ENCODE measurements at places on chromosomes 3 and 15.

- no peak for DNase-seq
Observed at GRCh38 chr15:65626856-65627255, 5.1 kb downstream of the SLC24A1 start.

GRCh38 chr3:51955893-51956770 lies 951 bp downstream of the GPR62 start:
- peak; percentile 87 for DNase-seq

DNA sequence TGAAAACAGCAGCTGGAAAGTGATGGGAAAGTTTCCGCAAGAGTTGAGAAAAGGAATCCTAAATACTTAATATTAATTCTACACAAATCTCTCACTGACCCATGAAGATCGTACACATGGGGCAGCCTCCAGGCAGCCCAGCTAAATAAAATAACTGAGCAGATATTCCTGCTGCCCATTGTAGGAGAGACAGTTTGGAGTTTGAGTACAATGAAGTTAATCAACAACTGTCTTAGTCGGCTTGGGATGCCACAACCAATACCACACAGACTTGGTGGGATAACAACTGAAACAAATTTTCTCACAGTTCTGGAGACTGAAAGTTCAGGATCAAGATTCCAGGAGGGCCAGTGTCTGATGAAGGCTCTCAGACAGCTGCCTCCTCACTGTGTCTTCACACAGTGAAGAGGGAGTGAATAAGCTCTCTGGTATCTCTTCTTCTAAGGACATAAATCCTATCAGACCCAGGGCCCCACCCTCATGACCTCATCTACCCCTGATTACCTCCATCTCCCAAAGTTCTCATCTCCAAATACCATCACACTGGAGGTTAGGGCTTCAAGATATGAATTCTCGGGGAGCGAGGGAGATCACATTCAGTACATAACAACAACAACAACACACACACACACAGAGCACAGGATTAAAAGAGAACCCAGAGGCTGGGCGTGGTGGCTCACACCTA lies 9.7 kb downstream of the TRPM7 start:
- peak; percentile 78 for DNase-seq

DNA sequence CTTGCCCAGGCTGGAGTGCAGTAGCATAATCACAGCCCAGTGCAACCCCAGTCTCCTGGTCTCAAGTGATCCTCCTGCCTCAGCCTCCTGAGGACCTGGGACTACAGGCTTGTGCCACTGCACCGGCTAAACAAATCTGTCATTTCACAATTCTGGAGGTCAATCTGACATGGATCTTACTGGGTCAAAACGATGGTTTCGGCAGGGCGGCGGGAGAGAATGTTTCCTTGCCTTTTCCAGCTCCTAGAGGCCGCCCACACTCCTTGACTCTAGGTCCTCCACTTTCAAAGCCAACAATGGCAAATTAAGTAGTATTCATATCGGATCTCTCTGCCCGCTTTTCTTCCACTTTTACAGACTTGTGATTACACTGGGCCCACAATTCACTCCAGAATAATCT lies 14.8 kb downstream of the ATP10A start:
- no peak for DNase-seq

DNA sequence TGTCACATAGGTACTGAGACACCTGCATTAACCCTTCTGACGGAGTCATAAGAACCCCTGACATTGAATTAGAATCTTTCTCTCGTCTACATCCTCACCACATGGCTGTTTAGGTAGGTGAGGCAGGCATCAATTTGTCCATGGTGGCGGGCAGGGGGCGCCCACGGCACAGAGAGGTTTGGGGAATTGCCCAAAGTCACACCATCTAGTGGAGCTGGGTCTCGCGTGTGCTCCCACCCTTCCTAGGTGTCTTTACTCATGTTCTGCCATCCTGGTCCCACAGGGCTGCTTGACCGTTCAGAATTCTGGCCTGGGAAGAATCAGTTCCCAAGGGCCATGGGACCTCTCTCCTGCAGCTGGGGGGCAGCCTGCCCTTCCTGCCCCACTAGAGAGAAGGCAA lies 14.7 kb upstream of the DLL4 start:
- DNase-seq = no peak

GRCh38 chr3:76554707-76555106 lies 485.2 kb upstream of the ROBO2 start:
- no peak for DNase-seq

DNA sequence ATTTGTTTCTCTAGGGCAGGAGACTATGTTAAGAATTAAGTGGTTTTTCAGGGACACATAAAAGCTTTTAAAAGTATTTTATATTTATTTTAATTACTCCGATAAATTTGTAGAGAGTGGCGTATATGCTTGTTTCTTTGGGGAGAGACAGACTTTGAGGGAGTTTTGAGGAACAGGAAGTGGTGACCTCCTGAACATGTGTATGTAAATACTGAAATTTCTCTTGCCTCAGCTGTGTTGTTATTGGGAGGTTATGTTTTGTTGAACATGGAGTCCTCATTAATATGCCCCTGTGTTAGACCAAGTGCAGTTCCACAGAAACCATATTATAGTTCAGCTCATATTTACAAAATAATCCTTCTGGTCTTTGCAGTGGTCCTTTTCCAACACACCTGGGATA lies 41.8 kb upstream of the UTS2B start:
- DNase-seq = no peak

- no peak for DNase-seq
Observed at GRCh38 chr15:42285034-42285433, 11.8 kb upstream of the TMEM87A start.
